ENCODE measurements at places on chromosomes 12 and 14.

DNA sequence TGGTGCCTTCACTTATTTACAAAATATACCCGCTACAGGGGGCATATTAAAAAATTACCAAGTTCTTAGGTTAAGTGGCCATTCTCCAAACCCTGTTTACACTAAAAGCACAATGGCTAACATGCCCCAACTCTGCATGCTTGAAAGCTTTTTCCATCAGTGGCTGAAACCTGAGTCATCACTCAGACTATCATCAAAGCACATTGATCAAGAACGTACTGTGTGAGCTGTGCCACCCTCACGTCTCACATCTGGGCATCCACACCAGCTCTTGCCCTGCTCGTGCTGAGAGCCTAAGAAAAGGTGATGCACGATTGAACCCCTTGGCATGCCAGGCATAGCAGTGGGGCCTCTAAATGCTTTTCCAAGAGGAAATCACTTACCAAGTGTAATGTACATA is 13.2 kb downstream of the AQP6 start:
- DNase-seq: no peak

- no peak for DNase-seq
These were observed 19.4 kb downstream of the EGLN3 start for GRCh38 chr14:33931461-33931860.

DNA sequence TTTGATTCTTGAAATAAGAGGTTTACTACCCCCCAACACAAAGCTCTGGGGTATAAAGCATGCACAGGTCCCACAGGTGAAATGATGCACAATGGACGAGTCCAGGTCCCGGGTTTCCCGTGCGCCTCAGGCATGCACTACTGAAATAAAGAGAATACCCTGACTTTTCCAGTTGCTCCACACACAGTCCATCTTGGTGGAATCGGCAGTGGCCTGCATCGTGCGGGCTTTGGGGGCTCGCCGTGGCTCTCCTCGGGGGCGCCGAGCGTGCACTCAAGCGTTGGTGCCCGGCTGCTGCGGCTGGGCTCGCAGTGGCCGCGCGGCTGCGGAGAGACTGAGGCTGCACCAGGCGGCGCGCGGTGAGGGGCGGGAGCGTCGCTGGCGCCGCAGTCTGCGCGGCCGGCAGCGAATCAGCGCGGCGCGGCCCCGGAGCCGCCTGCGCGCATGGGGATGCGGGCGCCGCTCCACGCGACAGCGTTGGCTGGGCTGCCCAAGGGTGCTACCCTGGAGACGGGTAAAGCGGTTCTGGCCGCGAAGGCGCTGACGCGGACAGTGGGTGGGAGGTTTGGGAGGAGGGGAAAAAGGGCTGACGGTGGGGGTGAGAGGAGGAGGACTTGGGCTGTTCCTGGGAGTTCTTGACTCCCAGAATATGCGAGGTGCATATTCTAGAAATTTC is 53.8 kb upstream of the CCDC175 start:
- peak; percentile 0 for DNase-seq

DNA sequence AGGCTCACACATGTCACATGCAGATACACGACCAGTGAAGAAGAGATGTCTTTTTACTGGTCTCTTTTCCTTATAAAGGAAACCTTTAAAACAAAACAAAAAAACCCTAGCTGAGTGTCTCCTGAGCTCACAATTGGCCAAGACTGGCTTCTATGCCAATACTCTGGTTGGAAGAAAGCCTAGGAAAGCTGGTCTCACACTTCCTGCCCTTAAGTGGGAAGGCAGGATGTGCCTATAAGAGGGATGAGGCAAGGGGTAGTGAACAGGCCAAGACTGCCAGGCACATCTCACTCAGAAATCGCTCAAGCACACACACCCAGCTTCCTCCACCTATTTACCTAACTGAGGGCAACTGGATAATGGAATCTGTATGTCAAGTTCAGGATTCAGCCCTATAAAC is 50.0 kb downstream of the SOCS2 start:
- DNase-seq: no peak

DNA sequence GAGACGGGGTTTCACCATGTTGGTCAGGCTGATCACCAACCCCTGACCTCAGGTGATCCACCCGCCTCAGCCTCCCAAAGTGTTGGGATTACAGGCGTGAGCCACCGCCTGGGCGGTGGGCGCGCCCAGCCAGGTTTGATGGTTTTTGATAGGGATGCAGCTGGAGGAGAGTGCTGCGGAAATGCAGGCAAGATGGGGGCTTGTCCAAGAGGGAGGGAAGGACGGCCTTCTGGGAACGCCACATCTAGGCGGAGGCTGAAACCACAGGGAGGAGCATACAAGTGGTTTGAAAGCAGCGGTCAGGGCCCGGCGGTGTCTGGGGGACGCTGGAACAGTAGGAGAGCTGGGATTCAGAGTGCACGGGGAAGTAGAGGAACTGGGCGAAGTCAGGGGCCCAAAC is 134.6 kb downstream of the VRK1 start:
- no peak for DNase-seq

GRCh38 chr14:65098586-65098985 is 3.7 kb downstream of the MAX start:
- no peak for DNase-seq

- DNase-seq: no peak
These were observed 21.7 kb upstream of the TCL1B start for GRCh38 chr14:95664546-95664945.

DNA sequence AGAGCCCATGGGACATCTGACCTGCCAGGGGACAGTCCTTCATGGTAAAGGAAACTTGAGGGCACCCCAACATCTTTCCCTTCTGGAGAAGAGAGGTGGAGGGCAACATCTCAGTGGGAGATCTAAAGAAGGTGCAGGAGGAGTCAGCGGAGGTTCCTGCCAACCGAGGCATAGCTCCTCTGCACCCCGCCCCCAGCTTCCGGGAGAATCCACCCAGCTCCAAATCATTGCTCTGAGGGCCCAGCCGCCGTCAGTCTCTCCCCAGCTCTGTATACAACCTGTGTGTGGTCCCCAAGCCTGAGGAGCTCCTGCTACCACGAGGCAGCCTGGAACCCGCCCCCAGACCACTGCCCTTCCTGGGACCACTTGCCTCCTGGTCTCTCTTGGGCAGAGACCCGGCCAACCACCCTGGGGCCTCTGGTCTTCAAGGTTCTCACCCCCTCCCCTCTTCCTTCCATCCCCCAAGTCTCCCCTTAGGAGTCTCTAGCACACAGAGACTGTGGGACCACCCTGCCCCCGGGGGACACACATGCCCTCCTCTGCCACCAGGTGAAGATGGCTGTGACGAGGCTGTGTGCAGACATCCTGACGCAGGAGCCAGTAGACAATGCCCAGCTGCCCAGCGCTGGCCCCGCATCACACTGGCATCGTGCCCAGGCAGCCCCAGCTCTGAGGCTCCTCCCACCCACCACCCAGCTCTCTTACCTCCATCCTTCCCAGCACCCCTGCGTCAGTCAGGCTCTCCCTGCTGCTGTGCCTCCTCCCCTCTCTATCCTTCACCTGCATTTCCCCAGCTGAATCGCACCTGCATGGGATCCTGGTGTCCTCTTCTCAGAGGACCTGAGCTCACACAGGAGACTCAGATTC is 13.0 kb upstream of the NUDT14 start:
- no peak for DNase-seq

GRCh38 chr14:68781161-68782021 is 11.5 kb downstream of the ZFP36L1 start:
- DNase-seq: no peak

DNA sequence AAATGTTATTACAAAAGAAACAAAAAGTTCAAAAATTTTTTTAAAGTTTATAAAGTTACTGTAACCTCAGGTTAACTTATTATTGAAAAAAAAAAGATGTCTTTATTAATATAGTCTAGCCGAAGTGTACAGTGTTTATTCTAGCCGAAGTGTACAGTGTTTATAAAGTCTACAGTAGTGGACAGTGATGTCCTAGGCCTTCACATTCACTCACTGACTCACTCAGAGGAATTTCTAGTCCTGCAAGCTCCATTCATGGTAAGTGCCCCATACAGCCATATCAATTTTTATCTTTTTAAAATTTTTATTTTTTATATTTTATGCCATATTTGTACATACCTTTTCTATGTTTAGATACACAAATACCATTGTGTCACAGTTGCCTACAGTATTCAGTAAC is 10.4 kb downstream of the ATG2B start:
- DNase-seq: no peak

- no peak for DNase-seq
These were observed 3.4 kb downstream of the MMP17 start for GRCh38 chr12:131831635-131832041.

- DNase-seq: peak; percentile 44
These were observed 30.3 kb downstream of the CD9 start for GRCh38 chr12:6230321-6231110.

DNA sequence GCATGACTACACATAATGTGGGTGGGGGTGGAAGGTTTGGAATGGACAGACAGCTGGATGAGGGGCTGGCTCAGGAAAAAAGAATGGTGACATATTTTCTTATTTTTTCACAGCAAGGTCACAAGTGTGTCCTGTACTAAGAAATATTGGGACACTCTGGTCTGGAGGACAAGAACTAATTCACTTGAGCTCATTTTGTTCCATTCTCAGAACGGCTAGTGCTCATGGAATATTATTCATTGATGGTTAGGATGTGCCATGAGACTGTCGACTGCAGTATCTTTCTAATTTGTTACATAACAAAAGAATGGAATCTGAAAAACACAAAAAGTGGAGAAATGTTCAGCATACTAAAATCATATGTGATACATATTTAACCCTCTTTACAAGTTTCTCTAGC is 149.5 kb downstream of the BMP4 start:
- no peak for DNase-seq

DNA sequence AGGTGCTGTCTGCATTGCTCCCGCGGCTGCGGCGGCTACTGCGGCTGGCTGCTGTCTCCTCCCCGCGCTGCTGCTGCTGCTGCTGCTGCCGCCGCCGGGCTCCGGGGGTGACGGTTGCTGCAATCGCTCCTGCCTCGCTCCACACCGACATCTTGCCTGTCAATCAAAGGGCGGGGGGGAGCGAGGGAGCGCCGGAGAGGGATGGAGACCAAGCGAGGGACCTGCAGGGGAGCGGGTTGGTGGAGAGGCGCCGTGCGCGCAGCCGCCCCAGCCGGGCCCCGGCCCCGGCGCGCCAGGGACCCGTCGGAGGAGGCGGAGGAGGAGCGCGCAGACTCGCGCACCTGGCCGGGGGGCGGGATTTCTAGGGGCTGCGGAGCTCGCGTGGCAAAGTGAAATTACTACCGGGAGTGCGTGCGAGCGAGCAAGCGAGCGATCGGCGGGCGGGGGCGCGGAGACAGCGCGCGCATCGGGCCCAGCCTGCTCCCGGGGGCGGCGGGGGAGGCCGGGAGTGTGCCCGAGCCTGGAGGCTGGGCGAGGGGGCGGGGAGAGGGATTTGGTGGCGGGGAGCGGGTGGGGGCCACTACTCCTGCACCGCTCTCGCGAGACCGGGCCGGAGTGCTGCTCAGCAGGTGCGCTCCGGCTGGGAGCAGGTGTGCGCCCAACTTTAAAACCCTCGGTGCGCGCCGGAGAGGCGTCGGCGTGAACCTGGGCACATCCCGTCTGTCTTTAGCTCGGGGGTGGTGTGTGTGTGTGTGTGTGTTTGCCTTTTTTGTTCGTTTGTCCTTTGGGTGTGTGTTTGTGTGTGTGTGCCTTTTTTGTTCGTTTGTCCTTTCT is at the start of gene KSR2:
Gene KSR2, minus strand, starts transcription at position 165 of the 834 bp plus-strand sequence. CDS start 735 bp downstream, outside the sequence.
- peak; percentile 30 for DNase-seq

DNA sequence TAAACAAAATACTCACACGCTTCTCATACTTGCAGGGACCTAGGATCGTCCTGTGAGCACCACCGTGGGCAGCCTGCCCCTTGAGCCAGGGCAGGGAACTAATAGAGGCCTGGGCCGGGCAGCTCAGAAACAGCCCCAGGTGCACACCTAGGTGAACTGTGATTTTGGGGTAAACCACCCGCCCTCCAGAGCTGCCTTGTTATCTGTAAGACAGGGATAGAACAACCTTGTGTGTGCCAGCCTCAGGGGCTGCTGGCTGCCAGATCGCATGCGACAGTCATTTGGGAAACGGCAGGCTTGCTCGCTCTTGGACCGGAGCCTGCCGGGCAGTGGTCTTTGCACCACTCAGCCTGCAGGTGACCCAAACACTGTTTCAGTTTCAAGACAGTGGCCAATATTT is 86.8 kb downstream of the ADGRD1 start:
- no peak for DNase-seq

- DNase-seq: no peak
These were observed 229.4 kb downstream of the CNTN1 start for GRCh38 chr12:40921563-40922163.

DNA sequence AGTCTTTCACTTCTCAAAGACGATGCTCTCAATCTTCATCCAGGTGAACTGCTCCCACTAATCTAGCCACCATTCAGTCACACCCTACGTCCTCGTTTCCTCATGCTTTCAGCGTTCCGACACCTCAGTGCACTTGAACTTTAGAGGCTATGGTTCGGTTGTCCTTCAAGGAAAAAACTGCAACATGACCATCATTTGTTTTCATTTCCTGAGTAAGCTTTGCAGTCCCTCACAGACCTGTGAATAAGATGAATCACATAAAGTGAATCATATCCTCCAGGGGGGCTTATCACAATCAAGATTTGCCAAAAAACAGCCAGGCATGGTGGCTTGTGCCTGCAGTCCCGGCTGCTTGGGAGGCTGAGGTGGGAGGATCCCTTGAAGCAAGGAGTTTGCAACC is 80.2 kb downstream of the TMCC3 start:
- no peak for DNase-seq

GRCh38 chr14:93395231-93395630 is 35.5 kb upstream of the UNC79 start:
- no peak for DNase-seq

DNA sequence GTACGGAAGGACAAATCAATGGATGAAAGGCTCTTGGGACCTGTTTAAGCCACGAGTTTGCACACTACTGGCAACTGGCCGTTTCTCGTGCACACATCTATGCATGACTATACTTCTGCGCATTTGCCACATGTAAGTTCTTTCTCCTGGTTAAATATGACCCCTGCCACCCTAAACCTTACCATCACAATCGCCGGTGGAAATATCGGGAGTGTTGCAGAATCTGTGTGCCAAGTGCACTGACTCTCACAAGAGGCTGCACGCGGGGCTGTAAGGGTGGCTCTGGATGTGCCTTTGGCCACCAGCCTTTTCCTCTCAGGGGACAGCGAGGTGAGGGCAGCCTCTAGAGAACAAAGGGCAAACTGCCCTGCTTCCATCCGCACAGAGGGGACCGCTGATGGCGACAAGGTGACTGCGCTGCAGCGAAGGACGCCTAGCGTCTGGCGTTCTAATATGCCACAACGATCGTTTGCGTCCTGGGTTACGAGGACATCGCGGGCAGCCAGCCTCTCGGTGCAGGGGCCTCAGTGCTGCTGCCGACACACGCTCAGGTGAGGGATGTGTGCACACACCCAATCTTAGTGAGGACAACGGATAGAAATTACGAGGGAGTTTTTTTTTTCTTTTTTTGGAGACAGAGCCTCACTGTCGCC is 232.2 kb downstream of the PCNX1 start:
- DNase-seq: no peak

GRCh38 chr12:94405413-94406116 is 54.1 kb downstream of the CEP83 start:
- no peak for DNase-seq

GRCh38 chr12:39502726-39503125 is 59.8 kb upstream of the KIF21A start:
- DNase-seq: no peak

- no peak for DNase-seq
These were observed 23.5 kb downstream of the ASB2 start for GRCh38 chr14:93952829-93953228.
